ENCODE measurements at places on chromosomes 11 and 22.

- no peak for DNase-seq
These were observed 14.7 kb upstream of the ASRGL1 start for GRCh38 chr11:62322524-62322923.

DNA sequence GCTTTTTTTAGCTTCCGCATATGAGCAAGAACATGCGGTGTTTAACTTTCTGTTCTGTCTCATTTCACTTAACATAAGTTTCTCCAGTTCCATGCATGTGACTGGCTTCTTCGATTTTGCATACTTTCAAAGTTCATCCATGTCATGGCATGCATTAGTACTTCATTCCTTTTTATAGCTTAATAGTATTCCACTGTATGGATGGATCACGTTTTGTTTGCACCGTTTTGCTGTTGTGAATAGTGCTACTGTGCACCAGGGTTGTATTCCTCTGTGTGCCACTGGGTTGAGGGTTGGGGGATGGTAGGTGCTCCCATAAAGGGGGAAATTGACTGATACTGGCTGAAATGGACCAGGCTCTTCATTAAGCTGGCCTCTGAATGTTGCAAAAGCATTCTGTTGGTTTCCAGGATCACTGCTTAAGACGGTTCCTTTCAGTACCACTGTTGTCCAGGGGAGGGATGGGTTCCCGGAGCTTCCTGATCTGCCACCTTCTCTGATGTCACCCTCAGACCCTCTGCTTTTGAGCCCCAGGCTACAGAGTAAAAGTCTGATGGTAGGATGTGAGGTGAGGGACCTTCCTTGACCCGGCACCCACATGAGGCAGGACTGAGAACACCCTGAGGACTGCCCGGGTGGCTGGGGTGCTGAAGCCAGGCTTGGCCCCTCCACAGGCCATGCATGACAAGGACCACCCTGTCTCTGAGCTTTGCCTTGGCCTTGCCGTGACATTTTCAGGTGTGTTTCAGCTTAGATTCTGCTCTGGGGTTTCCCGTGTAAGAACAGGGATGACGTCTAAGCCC lies 24.4 kb downstream of the DGCR6L start:
- no peak for DNase-seq

- no peak for DNase-seq
These were observed 152.9 kb upstream of the NAV2 start for GRCh38 chr11:19559746-19560145.

- no peak for DNase-seq
These were observed 27.0 kb downstream of the RBMXL2 start for GRCh38 chr11:7115780-7116179.

DNA sequence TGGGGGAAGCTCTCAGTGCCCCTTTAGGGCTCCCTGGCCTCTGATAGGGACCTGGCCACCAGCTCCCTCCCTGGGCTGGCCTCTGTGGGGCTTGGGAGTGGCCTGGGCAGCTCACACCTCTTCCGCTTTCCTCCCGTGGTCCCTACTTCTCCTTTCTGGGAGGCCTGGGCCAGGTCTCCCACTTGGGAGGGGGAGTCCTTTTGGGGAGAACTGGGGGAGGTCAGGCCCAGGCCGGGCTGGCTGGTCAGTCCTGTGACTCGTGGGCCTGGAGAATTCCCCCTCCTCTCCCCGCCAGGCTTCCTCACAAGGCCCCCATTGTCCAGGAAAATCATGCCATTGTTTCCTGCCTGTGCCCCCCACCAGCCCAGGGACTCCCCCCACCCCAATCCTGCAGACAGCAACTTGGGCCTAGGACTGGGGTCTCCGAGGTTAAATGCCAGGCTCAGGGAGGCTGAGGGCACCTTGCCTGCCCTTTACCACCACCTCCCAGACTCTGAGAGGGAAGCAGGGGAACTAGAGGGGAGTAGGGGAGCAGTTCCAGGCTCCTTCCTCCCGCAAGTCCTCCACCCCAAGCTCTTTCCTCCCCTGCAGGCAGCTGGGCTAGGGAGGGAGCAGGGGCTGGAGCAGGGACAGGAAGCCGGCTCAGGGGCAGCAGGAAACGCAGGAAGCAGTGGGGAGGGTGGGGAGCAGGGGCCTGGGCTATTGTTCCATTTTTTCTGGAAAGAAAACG lies 2.8 kb downstream of the MAP3K11 start:
- DNase-seq = no peak

GRCh38 chr11:17765356-17766072 lies 30.9 kb downstream of the KCNC1 start:
- DNase-seq = no peak

DNA sequence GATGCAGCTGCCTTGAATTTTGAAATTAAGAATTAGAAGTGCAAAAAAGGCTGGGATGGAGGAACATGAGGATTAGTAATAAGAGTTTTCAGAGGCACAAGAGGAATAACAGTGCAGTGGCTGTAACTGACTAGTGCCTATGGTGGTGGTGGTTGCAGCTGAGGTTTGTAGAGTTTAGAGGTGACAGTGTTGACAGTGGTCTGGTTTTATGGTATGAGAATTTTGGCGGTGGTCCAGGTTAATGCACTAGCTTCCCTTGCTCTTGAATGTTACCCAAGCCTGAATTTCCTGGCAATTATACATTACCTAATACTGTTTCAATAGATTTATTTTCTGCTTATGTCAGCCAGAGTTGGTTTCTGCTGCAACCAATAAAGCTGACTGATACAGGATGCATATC lies 112.8 kb upstream of the C11orf87 start:
- no peak for DNase-seq

- DNase-seq = no peak
These were observed 5.8 kb downstream of the CARS1 start for GRCh38 chr11:3051196-3052108.

GRCh38 chr11:118343981-118344515 lies at the start of gene CD3G:
CD3G (plus strand) TSS chr11:118344344; CDS start chr11:118344424, 80 bp downstream.
- peak; percentile 70 for DNase-seq

- DNase-seq = no peak
These were observed 1.9 kb downstream of the TEAD1 start for GRCh38 chr11:12675951-12676711.

- no peak for DNase-seq
These were observed 41.2 kb downstream of the MYEOV start for GRCh38 chr11:69335007-69335780.

DNA sequence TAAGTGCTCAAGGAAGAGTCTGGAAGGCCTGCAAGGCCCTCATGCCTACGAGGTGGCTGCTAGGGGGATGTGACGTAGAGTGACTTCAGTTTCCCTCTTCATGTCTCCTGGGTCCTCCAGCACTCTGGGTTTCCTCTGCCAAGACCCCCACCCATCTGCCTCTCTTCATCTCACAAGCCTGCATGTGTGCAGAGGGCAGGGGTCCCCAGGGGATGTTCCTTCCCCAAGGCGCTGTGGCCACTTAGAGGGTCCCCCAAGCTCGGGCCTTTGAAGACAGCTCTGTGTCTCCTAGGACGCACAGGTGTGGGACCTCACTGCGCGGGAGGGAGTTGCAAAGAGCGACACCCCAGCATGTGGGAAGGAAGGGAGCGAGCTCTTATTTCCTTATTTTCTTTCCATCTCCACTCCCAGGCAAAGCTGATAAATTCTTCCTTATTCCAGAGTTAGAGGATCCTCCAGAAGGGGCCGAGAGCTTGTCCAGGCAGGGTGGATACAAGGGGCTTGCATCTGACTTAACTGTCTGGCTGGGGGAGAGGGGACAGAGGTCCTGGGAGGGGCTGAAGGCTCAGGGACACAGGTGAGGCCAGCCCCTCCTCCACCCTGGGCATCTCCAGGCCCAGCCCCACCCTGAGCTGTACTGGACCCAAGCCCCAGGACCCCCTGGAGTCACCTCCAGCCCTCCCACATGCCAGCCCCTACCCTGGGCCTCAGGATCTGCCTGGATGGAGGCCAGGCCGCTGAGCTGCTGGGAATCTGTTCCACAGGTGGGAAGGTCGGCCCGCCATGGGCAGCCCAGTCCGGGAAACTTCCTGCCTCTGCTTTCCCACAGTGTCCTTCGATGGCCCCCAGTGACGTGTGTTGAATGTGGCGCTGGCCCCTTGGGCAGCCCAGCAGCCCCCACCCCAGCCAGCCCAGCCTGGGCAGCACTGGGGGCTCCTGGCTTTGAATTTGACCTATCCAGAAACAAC lies 59.7 kb upstream of the KCNQ1OT1 start:
- no peak for DNase-seq

DNA sequence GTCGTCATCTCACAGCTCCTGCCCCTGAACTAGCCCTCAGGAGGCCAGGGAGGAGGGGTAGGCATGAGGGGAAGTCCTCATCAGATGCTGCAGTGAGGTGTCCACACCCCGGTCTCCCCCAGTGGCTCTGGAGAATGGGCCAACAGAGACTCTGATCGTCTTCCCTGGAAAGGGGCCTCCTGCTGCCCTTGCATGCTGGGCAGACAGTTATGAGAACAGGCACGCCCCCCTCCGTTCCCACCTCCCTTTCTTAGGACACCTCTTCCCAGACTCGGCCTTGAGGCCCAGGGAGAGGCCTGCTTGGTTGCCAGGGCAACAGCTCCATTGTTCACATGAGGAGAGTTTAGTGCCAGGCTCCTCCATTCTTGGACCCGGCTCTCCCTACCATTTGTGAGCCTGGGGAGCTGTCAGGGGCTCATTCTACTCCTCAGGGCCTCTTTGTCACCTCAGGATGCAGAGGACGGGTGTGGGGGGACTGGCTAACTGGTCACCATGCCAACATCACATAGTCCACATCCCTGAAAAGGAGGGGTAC lies 157.7 kb downstream of the TTC17 start:
- DNase-seq = no peak

DNA sequence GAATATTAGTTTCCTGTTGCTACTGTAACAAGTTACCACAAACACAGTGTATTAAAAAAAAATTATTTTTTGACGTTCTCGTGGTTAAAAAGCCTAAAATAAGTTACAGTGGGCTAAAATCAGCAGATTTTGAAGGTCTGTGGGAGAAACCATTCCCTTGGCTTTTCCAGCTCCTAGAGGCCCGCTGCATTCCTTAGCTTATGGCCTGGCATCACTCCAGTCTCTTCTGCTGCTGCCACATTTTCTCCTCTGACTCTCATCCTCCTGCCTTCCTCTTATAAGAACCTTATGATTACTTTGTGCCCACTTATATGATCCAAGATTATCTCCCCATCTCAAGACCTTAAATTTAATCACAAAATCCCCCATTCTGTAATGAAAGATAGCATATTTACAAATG lies 392.7 kb downstream of the GUCY1A2 start:
- DNase-seq = no peak

GRCh38 chr11:124938206-124938765 lies 2.4 kb upstream of the HEPACAM start:
- DNase-seq = no peak

- no peak for DNase-seq
These were observed 36.9 kb downstream of the GRAMD4 start for GRCh38 chr22:46656856-46657654.

GRCh38 chr11:113974741-113975470 lies at the start of gene HTR3A:
HTR3A (plus strand) TSS chr11:113975108; CDS start chr11:113975326, 218 bp downstream.
- no peak for DNase-seq

Measured in stimulated activated CD4-positive, alpha-beta T cell treated with anti-CD3 and anti-CD28 coated beads, Interleukin-4, amount 100 ng/mL, for 1 hour (primary cell).